ENCODE measurements at places on chromosomes 4 and X.

DNA sequence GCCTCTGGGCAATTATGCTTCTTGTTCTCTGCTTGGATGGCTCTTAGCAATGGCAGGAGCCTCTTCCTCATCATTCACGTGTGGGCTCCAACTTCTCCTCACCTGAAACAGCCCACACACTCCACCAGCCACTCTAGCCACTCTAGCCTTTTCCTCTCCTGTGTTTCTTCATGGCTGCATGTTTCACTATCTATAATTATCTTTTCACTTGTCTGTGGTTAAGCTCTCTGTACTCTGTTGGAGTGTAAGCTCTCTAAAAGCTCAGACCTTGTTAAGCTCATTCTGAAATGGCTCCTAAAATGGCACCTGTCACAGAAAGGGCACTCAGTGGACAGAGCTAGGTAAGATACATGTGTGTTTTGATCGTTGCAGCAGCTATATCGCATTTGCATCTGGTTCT, 80.0 kb downstream of the SH3KBP1 start:
- DNase-seq, result no peak

DNA sequence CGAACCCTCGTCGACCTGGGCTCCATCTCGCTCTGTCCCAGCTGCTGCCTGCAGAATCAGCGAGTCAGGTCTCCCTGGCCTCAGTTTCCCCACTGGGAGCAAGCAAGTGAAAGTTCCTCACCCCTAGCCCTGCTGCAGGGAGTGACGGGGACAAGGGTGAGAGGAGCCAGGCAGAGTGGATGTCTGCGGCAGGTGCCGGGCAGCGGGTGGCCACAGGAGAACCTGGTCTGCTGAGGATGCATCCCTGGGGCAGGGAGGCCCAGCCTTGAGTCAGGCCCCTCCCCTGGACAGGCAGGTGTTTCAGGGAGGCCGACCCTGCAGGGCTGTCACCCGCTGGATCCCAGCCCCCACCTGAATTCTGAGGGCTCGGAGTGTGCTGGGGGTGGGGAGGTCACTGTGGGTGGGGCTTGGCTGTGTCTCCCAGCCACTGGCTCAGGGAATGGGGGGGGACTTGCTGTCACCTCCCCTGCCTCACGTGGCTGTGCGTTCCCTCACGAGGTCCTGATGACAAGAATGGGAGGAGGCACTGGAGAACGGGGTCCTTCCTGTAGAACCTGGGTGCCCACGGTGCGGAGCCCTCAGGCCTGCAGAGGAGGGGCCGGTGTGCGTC, 33.2 kb downstream of the LRPAP1 start:
- no peak for DNase-seq

- DNase-seq, result no peak
Observed at GRCh38 chr4:106993827-106994226, 42.3 kb downstream of the DKK2 start.

DNA sequence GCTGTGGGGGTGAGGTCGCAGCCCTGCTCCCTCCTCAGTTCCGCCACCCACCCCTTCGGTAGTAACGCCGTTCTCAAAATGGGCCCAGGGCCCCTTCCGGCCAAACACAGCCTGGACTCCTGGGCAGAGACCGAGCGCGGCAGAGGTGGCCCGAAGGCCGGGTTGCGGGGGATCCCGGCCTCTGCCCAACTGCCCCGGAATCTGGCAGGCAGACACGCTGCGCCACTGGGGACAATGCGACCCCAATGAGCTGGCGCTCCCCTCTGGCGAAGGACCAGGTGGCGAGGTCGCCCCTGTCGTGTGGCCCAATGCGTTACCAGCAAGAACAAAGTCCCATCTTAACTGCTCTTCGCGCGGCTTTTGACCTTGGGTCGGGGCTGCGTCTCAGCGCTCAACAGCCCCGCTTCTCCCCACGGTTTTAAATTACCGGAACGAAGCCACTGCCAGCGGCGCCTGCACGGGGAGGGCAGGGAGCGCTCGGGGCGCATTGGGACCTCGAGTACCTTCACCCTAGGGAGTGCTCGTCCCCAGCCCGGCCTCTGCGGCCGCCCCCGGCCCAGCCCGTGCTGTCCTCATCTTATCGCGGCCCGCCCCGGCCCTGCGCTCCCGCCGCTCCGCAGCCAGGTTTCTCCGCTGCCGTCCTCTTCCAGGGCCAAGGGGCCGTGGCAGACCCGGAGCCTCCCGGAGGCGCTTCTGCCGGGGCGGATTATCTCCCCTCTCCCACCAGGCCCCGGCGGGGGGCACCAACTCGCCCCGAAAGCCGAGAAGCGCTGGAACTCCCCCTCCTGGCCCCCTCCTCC, 22.2 kb upstream of the HMX1 start:
- DNase-seq, result no peak

DNA sequence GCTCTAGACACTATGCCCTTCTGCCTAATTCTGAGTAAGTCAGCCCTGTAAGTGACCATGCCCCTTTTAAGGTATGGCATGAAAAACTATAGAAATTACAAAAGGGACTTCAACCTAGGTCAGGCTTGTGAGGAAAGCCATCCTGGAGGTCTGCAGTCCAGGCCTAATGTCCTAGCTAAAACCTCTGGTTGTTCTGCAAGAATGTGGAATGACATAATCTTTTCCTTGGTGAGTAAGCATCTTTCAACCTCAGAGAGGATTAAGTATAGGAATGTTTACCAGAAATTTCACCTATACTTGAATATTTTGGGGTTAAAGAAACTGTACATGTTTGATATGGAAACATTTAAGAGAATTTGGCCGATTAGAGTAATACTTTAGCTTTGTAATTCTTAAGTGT, 23.8 kb upstream of the HPSE start:
- DNase-seq, result no peak

DNA sequence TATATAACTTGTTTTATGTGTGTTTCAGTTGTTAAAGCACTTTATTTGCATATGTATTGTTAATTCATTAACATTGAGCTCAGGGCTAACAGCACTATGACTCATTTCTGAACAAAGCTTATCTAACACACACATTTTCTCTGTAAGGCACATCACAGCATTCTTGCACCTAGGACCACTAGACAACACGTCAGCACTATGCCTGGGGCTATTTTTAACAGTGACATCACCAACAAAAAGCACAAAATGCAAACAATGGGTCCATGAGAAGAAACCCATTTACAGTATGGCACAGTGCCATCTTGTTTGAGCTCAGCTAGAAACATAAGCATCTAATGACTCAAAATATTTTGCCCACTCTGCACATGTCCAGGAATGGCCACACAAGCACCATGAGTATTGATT, 124.4 kb downstream of the RELL1 start:
- DNase-seq, result no peak

GRCh38 chr4:144591401-144591800, 54.6 kb upstream of the HHIP start:
- DNase-seq, result no peak

GRCh38 chr4:166144607-166145006, 271.6 kb downstream of the TLL1 start:
- no peak for DNase-seq

DNA sequence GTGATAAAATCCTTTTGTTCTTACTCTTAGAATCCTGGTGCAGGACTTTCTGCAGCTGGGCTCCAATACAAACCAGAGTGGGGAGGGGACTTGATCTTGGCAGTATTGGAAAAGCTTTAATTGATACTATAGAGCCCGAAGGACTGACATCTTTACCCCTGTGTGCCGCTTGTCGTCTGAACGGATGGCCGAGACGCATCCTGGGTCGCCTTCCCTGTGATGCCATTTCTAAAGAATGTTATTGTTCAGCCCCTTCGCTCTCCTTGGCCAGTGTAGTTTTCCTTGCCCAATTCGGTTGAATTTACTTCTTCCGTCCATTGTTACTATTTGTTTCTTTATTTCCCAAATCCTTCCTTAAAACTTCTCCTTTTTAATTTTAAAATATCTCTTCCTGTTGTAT, 80.9 kb downstream of the CLDN34 start:
- DNase-seq, result no peak

- no peak for DNase-seq
Observed at GRCh38 chr4:22235698-22236097, 280.2 kb downstream of the ADGRA3 start.

- DNase-seq, result no peak
Observed at GRCh38 chr4:77273412-77273811, 116.4 kb downstream of the CCNG2 start.

DNA sequence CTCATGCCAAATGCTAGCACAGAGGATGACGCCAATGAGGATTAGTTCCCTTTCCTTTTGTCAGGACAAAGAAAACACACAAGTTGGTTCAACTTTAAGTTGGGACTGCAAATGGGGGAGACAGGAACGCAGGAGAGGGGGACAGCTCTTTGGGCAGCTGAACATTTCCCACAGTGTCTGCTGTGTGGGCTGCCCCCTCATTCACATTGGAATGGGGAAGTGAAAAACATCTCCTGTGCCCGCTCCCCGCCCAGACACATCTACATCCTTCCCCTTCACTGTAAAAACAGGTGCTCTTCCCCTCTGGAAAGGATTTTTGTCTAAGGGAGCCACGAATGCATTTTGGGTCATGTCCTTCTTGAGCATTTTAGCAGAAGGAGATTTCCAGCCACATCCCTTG, 44.5 kb upstream of the TBC1D9 start:
- DNase-seq, result no peak

DNA sequence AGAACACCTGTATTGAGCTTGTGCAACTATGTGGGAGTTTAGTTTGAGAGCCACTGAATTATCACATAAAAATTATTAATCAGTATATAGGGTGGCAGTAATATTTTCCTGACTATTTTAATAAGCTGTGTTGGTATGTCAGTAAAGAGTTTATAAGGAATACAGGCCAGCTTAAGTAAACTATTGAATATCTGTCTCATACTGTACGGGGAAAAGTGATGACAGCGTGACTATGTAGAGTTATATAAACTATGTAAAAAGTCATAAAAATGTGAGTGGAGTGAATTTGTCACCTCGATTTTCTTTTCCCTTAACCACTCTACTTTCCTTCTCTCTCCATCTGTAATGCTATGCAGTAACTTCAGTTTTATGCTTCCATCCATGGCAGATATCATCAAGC, 250.2 kb downstream of the BMPR1B start:
- DNase-seq, result no peak

- no peak for DNase-seq
Observed at GRCh38 chr4:1356181-1356998, 9.4 kb downstream of the UVSSA start.

- DNase-seq, result no peak
Observed at GRCh38 chr4:94887027-94887426, 129.3 kb downstream of the BMPR1B start.

DNA sequence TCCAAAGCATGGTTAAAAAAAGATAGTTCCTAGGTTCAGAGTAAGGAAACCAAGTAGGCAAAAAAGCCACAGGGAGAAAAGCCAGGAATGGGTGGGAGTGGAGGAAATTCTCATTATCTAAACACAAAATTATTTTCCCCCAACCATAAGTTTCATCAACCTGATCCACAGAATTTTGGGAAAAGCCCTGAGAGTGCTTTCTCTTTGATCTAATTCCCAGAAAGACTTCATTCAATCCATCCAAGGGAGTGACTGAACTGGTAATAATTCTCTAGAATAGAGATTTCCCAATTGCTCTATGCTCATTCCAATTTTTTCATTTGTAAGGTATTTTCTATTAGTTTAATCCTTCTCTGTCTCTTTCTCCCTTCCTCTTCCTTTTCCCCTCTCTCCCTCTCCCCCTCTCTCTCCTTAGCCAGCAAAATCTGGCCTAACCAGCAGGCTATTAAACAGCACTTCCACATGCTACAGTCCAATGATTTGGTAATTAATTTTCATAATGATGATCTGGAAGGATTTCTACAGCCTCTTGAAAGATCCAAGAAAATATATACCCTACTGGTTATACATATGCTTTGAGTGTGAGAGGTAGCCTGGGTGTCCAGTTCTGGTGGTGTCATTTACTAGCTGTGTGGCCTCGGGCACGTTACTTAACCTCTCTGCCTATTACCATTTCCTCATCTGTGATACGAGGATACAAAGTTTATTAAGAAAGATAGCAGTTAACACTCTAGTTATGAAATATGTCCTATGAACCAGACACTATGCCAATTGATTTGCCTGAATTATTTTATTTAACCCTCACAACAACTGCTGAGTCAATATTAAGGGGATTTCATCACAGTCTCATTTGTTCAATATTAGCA, 251.5 kb upstream of the RASGEF1B start:
- no peak for DNase-seq

- DNase-seq, result no peak
Observed at GRCh38 chr4:148265627-148266026, 176.6 kb downstream of the NR3C2 start.

- no peak for DNase-seq
Observed at GRCh38 chrX:56746996-56747395, 18.0 kb downstream of the NBDY start.

GRCh38 chr4:137203601-137204000, 328.7 kb downstream of the PCDH18 start:
- no peak for DNase-seq

DNA sequence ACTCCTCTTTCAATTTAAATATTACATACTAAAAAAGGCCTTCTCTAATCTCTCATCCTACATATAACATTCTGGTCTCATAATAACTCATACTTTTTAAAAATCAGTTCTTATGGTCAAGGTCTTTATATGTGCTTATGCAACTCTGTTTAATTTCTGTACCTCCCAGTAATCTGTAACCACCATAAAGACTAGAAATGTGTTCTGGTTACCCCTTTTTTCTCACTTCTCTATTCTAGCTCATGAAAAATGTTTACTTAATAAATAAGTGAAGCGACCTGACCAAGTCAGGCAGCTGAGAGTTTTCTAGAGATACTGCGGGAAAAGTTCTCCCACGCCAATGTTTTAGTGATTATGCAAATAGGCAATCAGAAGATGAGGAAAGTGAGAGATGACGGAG, 548.8 kb upstream of the FAM241A start:
- no peak for DNase-seq

DNA sequence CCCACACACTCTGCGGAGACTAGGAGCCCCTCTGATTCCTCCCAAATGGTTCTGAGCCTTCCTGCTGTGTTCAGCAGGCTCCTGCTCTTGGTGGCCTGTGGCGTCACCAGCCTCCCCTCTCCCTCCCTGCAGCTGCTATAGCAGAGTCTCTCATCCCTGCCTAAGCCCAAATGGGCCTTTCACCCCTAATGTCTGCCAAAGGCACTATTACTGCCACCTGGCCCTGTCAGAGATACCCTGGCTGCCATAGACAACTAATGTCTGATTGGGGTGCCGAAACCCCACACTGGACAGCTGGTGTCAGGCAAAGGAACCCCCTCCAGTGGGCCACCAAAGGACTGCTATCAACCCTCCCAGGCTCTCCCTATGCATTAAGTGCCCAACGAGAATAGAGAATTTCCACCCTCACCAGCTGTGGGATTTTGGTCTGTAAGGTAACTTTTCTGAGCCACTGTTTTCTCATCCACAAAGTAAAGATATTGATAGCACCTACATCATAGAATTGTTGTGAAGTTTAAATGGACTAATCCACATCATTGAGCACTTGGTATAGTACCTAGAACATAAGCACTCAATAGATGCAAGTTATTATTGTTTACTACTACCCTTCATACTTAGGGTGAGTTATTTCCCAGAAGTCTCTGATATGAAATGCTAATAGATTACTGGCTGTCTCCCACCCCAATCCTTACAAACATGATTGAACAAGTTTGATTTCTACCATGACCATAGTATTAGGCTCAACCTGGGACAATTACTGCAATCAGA, 421.3 kb downstream of the MID1IP1 start:
- DNase-seq, result no peak

All from HCT116 (cell line).